ENCODE measurements at places on chromosomes 6 and 20.

DNA sequence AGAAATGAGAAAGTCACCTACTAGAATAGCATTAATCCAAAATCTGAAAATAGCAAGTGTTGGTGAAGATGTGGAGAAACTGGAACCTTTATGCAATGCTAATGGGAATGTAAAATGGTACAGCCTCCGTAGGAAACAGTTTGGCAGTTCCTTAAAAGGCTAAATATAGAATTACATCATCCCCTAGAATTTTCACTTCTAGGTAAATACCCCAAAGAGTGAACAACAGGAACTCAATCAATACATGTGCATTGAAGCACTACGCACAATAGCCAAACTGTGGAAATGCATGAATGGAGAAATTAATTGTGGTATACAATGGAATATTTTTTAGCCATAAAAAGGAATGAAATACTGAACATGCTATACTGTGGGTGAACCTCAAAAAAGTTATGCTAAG, 982.0 kb upstream of the FLRT3 start:
- no peak for DNase-seq

- DNase-seq = no peak
These were observed 3.6 kb upstream of the MYLK2 start for GRCh38 chr20:31815408-31816188.

GRCh38 chr6:62974452-62974851, 236.8 kb upstream of the FKBP1C start:
- no peak for DNase-seq

- DNase-seq = no peak
These were observed 11.9 kb upstream of the RBBP8NL start for GRCh38 chr20:62439218-62439617.

- DNase-seq = no peak
These were observed at the start of gene RIPPLY2 for GRCh38 chr6:83853178-83854000. Gene RIPPLY2 (plus strand): TSS chr6:83853360. CDS start chr6:83853417, 57 bp downstream.

DNA sequence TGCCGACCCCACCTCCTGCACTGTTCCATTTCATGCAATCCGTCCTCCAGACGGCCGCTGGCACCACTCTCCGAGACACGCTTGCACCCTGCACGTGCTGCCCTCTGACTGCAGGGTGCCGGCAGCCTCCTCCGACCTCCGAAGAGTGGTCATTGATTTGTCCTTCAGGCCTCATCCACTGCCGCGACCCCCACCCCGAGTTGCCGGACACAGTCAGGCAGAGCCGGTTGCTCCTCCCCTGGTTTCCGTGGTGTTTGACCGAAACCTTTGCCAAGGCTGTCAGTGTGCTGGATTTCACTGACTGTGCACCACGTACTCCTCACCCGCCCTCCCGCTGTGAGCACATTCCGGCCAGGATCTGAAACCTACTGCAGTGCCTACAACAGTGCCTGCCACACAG, 156.4 kb upstream of the PDE10A start:
- no peak for DNase-seq

DNA sequence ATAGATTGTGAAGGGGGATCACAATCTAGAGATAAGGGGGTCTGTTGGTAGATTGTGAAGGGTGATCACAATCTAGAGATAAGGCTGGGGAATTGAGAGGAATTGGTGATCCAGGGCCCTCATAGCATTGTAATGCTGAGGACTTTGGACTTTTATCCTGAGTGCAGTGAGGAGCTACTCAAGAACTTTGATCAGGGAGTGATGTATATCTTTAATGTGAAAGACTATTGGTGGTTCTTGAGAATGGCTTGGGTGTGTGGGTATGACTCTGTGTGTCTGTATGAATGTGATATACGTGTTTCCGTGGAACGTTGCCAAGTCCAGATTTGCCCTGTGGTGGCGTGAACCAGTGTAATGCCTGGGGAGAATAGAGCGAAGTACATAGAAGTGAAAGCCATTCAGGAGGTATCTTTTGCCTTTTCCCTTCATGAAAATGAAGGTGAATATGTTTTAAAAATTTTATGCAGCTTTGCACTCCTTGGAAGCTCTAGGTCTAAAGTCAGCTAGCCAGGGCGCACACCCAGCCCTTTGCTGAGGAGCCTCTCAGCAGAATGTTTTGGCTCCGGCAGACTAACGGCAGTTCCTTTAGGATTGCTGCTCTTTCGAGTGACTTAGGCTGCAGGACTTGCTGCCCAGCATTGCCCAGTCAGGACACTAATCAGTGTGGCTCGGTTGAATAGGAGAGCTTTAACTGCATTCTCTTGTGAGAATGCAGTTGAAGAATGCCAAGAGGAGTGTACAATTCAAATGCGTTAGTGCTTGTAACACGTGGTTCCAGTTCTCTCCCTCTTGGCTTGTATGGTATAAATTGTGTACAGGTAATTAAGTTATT, 3.5 kb downstream of the ZFAND3 start:
- DNase-seq = no peak

- DNase-seq = no peak
These were observed 124.9 kb upstream of the EDN1 start for GRCh38 chr6:12165297-12165696.

GRCh38 chr6:71034563-71035345, 77.9 kb upstream of the B3GAT2 start:
- no peak for DNase-seq

Measured in SW 1271 (cell line).